Esophagus mucosa (tissue), 1 donor: ENCODE measurements at places on chromosomes 5 and 9. TPM values are rescaled to one million over a fixed set of nuclear protein-coding genes. Genes with fewer than 3 reads are reported as not detected.
A peak's percentile ranks its signal among the peaks of the same experiment; 100 is the strongest.

ZNF608 gene
- 6.7 TPM for total RNA-seq

ENTPD2 gene
- 2.9 TPM for total RNA-seq

PRDM9 gene
- not detected for total RNA-seq

FOXD4L5 gene
- total RNA-seq, result not detected

DNA sequence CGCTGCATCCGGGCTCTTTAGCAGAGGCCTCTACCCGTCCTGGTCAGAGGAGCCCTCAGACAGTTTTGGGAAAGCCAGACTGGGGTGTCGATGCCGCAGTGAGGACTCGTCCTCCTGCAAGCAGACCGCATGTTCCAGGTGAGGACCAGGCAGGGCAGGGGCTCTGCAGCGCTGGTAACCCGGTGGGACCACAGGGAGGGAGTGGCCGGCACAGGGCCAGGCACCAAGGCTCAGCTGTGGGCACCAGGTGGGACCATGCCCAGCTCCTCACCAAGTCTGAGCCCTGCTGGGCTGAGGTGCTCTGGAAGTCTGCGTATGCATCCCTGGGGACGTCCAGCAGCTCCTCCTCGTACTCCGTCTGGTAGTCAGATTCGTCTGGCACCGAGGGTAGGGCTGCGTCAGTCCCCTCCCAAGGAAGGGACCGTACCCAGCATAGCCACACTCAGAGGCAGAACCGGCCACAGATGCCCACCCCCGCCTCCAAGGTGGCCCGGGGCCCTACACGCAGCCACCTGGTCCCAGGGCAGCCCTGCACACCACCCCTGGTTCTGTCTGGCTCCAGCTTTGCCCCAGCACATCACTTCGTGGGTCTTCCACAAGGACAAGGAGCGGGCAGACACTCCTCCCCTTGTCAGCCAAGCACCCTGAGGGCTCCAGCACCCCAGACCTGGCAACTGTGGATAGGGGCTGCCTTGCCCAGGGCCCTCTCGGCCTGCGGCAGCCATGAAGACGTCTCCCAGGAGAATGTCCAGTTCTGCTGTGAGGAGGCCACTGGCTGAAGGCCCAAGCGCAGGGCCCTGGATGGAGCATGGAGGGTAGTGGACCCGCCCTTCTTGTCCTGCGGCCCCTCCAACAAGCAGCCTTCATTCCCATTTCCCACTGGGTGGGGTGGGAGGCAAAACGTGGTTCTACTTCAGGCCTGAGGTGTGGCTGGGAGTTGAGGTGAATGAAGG lies 1.5 kb upstream of the NSMF start:
- ATAC-seq, result no peak

GRCh38 chr5:139147483-139148087 lies 50.6 kb downstream of the SIL1 start:
- peak; percentile 56 for ATAC-seq

DNA sequence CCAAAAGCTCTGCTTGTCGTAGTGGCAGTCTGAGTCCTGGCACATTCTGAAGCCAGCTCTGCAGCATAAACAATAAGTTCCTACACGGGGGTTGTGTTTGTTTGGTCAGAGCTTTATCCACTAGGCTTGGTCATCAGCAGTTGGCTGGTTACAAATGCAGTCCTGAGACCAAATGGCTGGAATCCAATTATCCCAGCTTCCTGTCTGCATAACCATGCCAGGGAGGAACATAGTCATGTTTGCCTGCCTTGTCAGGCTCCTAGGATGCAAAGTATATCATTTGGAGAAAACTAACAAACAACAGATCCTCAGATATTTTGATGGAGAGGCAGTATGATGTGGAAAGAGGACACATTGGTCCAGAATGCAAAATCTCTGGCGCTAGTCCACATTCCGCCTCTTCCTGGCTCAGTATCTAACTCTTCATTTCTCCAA lies 85.8 kb downstream of the FBXO38 start:
- no peak for ATAC-seq
